Bronchial epithelial cell (primary cell): ENCODE measurements at places on chromosomes 6 and 20. TPM values are rescaled to one million over a fixed set of nuclear protein-coding genes. Genes with fewer than 3 reads are reported as not detected.

Gene PSORS1C1
- 5.1 and 6.3 TPM in 2 replicates for total RNA-seq

DNA sequence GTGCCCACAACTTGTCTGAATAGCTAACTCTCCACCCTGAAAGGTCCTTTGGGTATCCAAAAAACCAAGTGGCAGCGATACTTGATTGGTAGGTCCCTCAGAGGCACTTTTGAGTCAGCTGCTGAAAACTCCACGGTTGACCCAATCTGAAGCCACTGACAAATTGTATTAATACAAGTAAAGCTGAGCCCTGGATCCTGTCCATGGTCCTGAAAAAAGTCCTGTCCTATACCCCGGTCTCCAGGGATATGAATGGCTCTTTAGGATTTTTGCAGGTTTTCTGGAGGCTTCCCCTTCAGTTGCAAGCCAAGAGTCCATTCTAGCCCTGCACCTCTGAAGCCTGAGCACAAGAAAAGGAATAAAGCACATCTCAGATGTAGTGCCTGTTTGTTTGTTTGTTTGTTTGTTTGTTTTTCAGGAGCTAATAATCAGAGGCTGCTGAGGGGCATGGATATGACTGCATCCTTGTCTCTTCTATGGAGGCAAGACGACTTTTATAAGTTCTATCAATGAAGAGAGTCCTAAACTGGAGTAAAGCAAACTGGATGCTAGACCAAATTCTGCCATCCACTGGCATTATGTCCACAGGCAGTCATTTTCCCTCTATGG, 1.7 kb upstream of the SLC12A5 start:
- peak; percentile 40 for DNase-seq

DNA sequence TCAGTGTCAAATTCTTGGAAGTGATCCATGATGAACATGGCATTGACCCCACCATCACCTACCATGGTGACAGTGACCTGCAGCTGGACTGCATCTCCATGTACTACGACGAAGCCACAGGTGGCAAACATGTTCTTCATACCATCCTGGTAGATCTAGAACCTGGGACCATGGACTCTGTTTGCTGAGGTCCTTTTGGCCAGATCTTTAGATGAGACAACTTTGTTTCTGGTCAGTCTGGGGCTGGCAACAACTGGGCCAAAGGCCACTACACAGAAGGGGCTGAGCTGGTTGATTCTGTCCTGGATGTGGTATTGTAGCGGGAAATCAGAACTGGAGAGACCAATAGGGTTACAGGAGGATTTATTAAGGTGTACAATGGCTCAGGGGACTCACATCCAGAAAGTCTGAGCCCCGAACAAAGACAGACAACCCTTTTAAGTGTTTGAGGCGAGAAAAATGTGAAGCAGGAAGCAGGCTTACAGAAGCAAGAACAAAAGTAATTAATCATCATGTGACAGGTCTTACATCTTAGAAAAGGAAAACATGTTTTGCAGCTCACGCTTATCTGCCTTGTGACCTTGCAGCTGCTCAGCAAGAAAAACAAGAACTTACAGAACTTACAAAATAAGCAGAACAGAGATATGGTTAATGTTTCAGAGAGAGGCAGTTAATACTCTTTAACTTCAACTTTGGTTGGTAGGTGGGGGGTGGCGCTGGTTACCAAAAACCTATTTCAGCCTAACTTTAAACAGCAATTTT, 58.8 kb upstream of the MOCS1 start:
- peak; percentile 31 for DNase-seq

DNA sequence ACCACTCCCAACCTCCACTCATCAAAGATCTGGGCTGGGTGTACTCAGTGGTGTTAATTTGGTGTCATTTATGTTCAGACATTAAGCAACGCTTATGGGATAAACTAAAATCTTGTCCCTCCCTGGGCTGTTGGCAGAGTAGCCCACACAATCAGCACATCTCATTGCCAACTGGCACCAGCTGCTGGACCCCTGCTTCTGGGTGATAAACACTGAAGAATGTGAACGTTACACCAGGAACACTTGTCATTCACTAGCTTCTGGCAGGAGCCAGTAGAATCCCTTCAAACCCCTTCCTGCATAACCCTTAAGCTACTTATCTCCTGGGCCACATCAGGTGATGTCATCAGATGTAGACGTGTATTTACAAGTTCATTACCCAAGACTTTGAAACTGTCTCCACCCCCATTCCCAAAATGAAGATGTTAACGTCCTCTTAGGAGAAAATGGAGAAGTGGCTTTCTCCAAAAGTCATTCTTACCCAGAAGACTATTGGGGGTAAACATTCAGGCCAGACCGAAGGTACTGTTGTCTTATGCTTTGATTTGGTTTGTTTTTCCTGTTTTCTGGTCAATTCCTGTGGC, 107.8 kb upstream of the CD93 start:
- DNase-seq, result peak; percentile 83

GRCh38 chr6:2378891-2379652, 133.7 kb upstream of the GMDS start:
- peak; percentile 84 for DNase-seq

GRCh38 chr6:116393430-116393829, 22.7 kb downstream of the DSE start:
- no peak for DNase-seq

DNA sequence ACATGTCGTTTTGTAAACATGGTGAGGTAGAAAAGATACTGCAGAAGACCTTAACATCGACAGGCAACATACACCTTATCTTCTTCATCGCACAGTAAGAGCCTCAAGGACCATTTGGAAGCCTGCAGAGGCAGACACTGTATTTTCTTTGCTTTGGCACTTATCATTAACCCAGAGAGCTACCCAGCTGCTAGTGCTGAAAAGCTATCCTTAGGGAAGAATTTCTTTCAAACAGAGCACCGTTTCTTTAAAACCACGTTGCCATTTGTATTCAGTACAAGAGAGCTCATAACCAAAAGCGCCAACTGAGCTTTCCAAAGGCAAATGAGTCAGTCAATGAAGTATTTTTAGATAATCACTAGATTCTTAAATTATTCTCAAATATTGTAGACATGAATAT, 306.6 kb downstream of the EPM2A start:
- no peak for DNase-seq

GRCh38 chr6:52283111-52283510, 1.4 kb downstream of the MCM3 start:
- DNase-seq, result no peak

DNA sequence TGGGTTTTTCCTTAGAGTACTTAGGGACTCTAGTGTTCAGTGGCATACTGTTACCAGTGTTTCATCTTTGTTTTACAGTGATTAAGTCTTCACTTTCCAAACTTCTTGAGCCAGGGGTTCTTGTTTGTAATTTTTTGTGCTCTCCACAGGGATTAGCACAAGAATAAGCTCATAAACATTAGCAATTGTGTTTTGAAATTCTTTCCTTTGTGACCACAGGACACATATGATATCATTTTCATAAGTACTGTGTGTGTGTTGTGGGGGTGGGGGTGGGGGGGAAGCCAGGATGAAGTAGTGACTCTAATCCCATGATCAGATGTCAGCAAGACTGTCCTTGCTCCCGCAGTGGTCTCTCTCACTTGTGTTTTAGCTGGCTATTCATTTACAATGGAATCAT, 101.5 kb upstream of the SCP2D1 start:
- no peak for DNase-seq
